ENCODE measurements at places on chromosomes 2 and 18. TPM values are rescaled to one million over a fixed set of nuclear protein-coding genes. Genes with fewer than 3 reads are reported as not detected.
A peak's percentile ranks its signal among the peaks of the same experiment; 100 is the strongest.

NPHP1 gene
- 0.84 TPM for total RNA-seq

EPHA4 gene
- total RNA-seq = 16.9 TPM

CPO gene
- not detected for total RNA-seq

M1AP gene
- total RNA-seq = 1.6 TPM

RGPD4 gene
- total RNA-seq = not detected

CD8B2 gene
- not detected for total RNA-seq

DNA sequence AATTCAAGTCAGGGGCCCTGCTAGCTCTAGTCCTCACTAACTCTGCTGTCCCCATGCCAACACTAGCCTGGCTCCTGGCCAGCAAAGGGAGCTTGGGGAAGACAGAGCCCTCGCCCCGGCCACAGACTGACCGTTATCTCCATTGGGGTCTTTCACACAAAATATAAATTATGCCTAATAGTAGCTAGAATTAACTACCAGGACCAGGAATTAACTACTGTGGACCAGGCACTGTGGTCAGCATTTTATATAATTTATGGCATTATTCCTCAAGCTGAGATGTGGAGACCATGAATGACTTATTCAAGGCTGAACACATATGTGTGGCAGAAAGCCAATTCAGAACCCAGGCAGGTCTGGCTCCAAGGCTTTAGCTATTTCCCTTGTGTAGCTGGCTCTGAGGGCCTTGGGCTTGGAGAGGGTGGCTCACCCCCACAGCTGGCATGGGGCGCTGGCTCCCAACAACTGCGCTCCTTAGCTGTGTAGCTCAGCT is 49.2 kb downstream of the CELF4 start:
- ATAC-seq = no peak

- no peak for ATAC-seq
These were observed 85.9 kb downstream of the SMAD7 start for GRCh38 chr18:48864876-48865275.

- ATAC-seq = no peak
These were observed 89.0 kb downstream of the TMEM18 start for GRCh38 chr2:588074-588645.

DNA sequence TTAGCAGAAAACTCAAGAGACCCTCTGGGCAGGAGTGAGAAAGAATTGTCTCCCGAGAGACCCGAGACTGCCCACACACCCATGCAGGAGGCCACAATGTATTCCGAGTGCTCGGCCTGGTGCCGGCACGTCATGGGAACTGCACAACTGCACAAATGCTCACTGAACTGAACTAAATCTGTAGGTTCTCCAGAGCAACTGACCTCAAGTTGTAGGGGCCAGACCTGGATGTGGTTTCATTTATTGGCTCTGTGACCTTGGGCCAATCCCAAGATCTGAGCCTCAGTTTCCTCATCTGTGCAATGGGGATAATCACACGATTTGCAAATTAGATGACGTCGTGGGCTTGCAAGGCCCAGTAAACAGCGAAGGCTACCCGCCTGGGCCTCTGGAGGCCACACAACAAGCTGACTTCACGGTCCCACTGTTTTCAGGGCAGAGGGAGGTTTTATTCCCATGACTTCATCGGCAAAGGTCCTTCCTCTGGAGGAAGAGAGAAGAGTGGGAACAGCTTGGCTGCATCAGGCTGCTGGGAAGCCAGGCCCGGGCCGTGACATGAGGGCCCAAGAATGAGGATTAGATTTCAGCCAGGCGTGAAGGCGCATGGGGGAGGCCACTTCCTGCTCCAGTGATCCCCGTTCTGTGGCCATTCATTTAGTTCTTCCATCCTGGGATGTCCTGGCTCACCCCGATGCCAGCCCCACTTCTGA is 3.6 kb upstream of the ERFE start:
- no peak for ATAC-seq

DNA sequence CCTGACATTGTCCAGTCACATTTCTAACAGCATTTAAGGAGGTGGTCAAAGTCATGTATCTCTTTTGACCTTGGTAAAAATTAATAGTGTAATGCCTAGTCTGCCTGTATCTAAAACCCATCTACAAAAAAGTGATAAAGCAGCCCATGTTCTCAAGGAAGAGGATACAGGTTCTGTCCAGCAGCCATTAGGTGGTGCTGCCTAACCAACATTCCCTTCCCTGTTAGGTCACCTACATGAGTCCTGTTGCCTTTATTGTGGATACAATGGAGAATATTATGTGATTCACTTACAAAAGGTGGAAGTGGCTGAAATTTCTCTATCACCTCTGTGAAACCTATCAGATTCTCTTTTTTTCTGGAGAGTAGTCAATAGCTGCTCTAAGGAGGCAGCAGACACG is 52.5 kb downstream of the AQP4 start:
- ATAC-seq = peak; percentile 77

DNA sequence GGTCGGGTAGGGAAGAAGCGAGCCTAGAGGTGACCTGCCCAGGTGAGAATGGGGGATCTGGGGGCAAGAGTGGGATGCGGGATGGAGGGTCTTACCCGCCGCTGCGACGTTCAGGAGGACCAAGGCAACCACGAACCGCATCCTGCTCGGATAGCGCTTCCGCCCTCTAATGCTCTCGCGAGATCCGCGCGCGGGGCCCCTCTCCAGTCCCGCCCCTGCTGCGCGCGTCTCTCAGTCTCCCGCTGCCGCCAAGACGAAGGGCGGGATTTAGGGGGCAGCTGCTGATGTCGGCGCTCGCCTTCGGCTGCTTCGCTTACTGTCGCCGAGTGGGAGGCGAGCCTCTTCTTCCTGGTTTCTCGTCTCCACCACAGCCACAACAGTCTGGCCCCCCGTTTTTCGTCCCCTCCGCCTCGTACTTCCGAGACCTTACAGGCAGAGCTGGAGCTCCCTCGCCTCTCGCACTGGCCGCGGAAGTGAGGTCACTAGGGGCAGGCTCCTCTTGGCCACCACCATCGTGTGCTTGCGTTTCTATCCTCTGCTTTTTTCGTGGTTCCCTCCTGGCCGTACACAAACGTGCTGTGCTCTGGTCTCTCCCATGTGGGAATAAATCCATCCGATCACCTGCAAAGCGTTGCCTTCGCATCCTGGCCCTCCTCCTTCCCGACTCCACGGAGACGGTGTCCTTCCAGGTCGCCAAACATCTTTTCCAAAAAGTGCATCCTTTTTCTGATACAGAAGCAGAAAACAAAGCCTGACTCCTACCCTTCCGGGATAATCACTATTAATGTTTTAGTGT is at the start of gene TGOLN2:
TSS of gene TGOLN2 (minus strand) at position 168 of the 796 bp plus-strand sequence. CDS start at position 141, 27 bp downstream.
- ATAC-seq = peak; percentile 99

DNA sequence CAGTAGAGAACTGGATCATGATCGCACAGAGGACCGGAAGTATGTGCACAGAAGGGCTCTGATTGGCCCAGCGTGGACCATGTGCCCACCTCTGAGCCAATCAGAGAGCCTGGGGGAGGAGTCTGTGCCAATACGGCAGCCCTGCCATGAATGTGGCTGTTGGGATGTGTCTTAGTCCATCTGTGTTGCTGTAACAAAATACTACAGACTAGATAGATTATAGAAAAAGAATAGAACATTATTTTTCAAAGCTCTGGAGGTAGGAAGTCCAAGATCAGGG is 132.0 kb downstream of the NDUFA10 start:
- no peak for ATAC-seq
